ENCODE measurements at places on chromosomes 13 and 19.

- DNase-seq: peak; percentile 19
These were observed 426 bp downstream of the MYO9B start for GRCh38 chr19:17075864-17076542.

DNA sequence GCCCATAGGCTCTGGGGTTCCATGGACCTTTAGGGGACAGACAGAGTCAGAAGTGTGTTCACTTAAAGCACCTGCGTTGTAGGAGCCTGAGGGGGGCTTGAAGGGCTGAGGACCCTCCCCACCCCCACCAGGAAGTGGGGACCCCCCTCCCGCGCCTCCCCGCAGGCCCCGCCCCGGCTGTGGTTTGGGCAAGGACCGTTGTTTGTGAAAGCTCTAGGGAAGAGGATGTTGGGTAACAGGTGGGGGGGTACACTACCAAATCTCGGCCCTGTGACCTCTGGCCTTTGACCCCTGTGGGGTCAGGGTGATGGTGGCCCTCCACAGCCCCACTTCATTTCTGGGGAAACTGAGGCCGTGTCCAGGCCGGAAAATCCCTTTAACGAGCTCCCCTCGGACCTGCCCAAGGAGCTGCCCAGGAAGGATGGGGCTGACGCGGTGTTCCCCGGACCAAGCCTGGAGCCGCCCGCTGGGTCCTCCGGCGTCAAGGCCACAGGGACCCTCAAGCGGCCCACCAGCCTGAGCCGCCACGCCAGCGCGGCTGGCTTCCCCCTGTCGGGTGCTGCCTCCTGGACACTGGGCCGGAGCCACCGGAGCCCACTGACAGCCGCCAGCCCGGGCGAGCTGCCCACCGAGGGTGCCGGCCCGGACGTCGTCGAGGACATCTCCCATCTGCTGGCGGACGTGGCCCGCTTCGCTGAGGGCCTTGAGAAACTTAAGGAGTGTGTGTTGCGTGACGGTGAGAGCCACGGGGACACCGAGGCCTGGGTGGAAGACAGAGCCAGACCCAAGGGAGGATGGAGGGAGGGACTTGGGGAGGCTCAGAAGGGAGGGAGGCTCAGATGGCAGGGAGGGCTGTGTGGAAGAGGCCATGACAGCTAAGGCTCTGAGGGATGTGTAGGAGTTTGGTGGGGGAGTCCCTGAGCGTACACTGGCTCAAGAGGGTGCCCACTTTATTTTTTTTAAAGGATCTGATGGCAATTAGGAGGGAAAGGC is 1.3 kb downstream of the ARHGAP45 start:
- DNase-seq: no peak

- no peak for DNase-seq
These were observed 16.8 kb downstream of the MEX3D start for GRCh38 chr19:1551068-1552040.

- no peak for DNase-seq
These were observed 144.3 kb downstream of the ITGBL1 start for GRCh38 chr13:101596803-101597202.

DNA sequence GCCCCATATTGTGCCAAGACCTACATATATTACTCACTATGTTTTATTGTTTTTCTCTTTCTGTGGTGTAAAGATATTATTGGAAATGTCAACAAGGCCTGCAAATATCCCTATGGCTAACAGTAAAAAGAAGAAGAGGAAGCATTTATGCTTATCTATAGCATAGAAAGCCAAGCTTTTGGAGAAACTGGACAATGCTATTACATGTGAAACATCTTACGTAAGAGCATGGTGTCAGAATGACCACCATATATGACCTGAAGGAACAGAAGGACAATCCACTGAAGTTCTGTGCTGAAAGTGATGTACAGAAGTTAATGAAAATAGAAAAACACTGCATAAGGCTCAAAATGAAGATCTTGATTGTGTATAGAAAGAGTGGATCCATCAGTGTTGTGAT is 145.2 kb downstream of the KCTD12 start:
- no peak for DNase-seq

DNA sequence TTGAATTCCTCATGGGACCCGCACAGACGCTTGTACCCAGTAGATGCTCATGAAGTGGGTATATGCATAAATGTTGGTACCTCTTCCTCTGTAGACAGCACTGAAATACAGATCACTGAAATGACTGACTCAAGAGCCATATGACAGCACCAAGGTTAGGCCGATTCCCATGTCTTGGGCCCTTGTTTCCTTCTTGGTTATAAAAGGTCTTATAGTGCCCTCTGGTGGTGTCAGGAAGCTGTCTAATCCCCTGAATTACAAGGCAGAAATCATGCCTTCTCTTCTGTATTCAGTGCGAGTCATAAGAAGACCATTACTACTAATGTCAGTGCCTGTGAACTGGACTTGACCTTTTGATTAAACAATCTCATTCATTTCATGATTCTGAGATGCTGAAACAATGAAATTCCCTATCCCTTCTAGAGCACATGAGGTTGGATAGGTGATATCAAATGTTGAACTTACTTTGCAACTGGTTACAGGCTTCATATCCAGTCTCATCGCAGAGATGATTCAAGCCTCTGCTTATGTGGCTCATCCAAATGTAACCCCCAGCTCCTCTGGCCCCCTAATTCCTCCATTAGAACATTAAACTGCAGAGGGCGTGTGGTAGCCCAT is 59.7 kb downstream of the SPATA13 start:
- peak; percentile 90 for DNase-seq
